Mammary epithelial cell (primary cell): ENCODE measurements at places on chromosomes 2 and 18. TPM values are rescaled to one million over a fixed set of nuclear protein-coding genes. Genes with fewer than 3 reads are reported as not detected.

SPHKAP gene
- total RNA-seq = not detected in 2 replicates

DSC2 gene
- total RNA-seq = 26.2 and 34.7 TPM in 2 replicates

COL5A2 gene
- total RNA-seq = 51.7 TPM

LIMS4 gene
- total RNA-seq = 2.2 and 2.6 TPM in 2 replicates

SATB2 gene
- 7.5 TPM for total RNA-seq

ARHGAP28 gene
- 0.27 and 0.38 TPM in 2 replicates for total RNA-seq

FLACC1 gene
- total RNA-seq = 0.75 and 1.0 TPM in 2 replicates

GRCh38 chr2:238644095-238645081 lies 203.5 kb upstream of the TWIST2 start:
- peak; percentile 47 for DNase-seq

DNA sequence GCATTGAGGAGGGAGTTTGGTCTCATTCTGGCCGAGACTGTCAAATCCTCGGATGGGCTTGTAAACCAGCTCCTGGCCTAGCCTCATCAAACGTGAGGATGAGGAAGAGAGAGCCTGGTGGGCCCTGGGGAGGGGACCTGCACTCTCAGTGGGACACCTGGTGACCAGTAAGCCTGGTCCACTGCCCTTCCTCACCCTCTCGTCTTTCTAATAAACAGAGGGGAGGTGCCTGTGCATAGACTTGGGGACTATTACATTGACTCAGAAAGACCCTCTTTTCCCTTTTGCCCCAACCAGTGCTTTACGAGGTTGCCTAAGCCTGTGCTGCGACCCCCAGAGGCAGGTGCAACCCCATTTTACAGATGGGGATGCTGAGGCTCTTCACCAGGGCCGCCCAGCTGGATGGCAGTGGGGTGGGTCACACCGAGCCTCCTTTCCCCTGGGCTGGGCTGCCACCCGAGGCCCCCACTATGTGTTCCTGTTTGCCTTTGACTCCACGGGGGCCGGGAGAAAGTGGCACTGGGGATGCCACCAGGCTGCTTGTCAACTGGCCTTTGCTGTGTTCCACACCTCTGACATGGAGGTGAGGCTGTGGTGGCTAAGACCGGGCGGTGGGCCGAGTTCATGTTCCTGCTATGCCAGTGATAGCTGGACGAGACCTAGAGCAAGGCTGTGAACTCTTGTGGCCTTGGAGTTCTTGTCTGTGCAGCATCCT lies 85.9 kb downstream of the GLI2 start:
- DNase-seq = no peak

DNA sequence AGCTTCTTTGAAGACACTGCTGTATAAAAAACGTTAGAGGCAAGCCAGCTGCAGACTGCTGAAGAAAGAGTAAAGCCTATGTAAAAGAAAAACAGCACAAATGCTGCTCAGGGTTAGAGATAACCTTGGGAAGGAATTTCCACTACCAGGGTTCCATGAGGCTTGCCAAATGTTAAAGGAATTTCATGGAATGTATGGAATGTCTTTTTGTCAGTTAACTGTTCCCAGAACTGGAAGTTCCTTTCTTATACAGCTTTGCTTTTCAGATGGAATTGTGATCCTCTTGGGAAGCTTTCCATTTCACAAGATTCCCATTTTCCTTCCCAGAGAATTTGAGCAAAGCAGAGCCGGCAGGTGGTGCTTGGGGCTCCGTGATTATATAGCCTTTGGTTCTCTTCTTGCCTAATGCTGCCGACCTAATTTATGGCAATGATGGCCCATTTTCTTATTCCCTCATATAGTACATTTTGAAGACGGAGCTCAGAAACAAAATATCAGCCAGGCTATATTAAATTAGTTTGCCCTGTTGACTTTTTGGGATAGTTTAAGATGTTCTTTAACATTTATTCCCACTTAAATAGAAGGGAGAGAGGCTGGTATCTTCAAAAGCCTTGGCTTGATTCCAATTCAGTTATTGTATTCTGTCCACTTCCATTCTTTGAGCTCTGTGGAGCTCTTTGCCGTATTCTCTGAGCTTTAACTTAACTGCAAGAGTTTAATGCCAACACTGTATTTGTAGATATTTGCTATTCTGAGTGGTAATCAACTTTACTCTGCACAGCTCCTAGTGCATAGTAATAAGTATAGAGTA lies 162.3 kb downstream of the PHLPP1 start:
- DNase-seq = no peak

- no peak for DNase-seq
Measured at GRCh38 chr2:229519655-229520430, 194.5 kb downstream of the DNER start.

DNA sequence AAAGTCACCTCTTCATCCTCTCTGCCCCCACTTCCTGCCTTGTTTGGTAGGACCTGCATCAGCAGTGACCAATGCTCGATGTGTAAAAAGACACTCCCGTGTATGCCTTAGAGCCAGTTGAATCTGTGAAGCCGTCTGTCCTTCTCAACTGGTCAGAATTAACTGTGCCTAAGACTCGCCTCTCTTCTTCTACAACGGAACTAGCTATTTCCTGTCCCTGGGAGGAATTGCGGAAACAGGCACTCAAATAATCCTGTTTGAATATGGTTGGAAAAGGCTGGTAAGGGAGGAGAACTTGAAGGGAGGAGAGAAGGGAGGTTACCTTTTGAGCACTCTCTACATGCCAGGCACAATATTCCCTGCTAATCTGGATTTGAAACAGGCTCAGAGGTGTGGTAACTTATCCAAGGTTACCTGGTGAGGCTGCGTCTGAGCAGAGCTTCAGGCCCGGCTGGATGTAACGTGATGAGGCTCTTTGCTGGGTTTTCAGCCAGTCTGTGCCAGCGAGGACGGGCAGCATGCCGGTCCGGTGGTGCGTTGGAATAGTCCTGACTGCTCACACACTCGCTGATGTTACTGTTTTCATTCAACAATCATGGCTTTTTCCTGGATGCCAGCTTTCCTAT lies 127.0 kb downstream of the FAM168B start:
- DNase-seq = no peak

GRCh38 chr2:120261387-120262006 lies 8.8 kb downstream of the RALB start:
- DNase-seq = no peak

GRCh38 chr2:168583710-168584521 lies 127.8 kb downstream of the CERS6 start:
- DNase-seq = peak; percentile 91

DNA sequence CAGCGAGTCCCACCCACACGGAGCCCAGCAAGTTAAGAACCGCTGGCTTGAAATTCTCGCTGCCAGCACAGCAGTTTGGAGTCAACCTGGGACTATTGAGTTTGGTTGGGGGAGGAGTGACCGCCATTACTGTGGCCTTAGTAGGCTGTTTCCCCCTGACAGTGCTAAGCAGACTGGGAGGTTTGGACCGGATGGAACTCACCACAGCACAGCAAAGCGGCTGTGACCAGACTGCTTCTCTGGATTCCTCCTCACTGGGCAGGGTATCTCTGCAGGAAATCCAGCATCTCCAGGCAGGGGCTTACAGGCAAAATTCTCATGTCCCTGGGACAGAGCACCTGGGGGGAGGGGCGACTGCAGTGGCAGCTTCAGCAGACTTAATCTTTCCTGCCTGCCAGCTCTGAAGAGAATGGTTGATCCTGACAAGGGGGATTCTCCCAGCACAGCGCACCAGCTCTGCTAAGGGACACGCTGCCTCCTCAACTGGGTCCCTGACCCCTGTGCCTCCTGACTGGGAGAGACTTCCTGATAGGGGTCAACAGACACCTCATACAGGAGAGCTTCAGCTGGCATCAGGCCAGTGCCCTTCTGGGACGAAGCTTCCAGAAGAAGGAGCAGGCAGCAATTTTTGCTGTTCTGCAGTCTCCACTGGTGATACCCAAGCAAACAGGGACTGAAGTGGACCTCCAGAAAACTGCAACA lies 425.4 kb downstream of the NYAP2 start:
- DNase-seq = no peak

DNA sequence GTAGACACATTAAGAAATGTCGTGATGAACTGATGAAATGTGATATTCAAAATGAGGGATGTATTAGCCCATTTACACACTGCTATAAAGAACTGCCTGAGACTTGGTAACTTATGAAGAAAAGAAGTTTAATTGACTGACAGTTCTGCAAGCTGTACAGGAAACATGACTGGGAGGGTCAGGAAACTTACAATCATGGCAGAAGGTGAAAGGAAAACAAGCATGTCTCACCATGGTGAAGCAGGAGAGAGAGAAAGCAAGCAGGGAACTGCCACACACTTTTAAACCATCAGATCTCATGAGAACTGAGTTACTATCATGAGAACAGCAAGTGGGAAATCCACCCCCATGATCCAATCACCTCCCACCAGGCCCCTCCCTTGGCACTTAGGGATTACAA lies 1010.8 kb upstream of the CELF4 start:
- DNase-seq = no peak

- DNase-seq = peak; percentile 57
Measured at GRCh38 chr2:121356058-121356640, 71.1 kb upstream of the TFCP2L1 start.

DNA sequence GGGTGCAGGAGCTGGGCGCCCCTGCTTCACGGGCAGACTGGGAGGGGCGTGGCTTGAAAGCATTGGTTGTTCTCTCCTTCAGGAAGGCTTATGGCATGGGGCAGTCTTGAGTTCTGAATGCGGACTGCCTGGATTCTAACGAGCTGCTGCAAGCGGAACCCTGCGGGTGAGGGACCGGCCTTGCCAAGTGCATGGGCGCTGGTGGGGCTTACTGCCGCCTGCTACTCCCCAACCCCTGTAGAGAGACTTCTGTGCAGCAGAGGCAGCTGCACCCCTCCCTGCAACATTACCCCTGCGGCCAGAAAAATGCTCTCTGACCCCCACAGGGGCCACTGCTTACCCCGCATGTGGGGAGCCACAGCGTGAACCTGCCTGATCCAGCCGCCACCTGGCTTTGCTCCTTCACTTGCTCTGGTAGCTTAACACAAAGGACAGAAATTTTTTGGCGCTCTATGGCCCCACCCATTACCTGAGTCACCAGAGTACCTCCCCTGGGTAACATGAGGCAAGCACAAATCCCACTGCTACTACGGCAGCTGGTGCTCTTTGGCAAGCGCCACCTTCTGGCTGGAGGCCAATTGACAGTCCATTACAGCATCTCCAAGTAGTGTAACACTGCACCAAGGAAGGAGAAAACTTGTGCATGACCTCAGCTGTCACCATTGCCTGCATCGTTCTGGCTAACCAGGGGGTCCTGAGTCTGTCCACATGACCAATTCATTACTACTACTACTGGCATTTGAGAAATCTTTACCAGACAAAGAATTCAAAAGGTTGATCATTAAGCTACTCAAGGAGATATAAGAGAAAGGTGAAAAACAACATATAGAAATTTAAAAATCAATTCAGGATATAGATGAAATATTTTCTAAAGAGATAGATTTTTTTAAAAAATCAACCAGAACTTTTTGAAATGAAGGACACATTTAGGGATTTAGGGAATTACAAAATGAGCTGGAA lies 35.4 kb downstream of the MYL12B start:
- DNase-seq = peak; percentile 93

DNA sequence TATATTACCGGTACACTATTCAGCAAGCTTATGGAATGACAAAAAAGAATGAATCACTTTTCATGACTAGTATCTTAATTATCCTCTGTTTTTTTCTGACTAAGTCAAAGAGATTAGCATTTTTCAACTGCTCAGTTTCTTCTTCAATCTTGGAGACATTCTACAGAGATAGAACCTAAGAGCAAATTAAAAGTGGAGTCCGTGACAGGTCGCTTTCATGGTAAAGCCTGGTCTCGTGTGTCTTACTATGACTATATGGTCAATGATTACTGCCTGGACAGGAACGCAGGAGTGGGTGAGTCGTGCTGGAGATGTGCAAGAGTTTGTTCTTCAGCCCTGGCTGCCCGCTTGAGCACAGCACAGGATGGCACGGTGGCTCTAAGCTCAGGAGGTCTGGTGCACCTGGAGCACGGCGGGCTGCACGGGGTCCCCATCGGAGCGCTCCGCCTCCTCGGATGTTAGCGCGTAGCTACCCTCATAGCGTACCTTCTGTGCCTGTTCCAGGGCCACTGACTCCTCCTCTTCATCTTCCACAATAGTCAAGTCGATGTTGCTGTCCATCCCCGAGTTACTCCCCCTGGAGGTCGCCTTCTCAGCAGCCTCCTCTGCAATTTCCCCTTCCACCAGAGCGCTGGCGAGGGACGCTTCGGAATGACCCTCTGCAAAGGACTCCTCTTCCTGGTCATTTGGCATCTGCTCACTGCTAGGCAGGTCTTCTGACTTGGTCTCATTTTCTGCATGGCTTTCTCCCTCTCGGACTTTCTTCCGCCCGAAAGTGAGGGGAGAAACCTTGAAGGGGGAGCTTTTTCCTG lies 11.1 kb downstream of the CAVIN2 start:
- no peak for DNase-seq

DNA sequence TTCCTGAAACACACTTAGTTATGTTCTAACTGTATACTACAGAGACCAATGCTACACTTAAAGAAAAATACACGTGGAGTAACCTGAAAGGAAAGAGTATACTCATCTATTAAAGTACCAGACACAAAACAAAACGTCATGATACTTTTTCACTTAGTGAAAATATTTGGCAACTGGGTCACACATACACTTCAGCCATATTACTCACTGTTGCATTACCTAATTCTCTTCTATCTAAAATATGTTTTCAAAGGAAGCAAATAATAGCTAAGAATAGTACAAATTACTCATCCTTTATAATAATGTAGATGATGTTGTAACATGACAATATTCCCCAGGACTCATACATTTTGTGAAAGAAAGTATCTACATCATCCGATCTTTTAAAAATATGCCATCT lies 76.5 kb upstream of the EPB41L3 start:
- DNase-seq = peak; percentile 9

GRCh38 chr2:27191070-27191829 lies 20.6 kb upstream of the ATRAID start:
- DNase-seq = peak; percentile 38

GRCh38 chr2:227853765-227854271 lies 17.6 kb upstream of the DAW1 start:
- peak; percentile 43 for DNase-seq

- no peak for DNase-seq
Measured at GRCh38 chr2:43462866-43463641, 132.8 kb downstream of the THADA start.
